ENCODE measurements at places on chromosomes 3 and 15.

DNA sequence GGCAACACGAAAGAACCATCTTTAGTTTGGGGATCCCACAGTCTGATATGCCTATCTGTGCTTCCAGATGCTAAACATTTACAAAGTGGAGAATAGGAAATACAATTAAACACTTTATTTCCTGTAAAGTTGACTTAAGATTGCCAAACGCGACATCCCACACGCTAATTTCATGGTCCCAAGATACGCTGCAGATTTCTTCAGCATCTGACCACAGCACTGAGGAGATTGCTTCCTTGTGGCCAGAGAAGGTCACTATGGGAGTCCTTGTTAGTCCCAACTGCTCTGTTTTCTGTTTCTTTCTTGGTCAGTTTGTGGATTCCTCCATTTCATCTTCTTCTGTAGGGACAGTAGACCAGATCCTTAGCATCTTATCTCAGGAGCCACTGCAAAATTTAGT is 43.3 kb downstream of the ASB7 start:
- no peak for DNase-seq

- no peak for DNase-seq
These were observed 9.6 kb downstream of the GALK2 start for GRCh38 chr15:49179433-49180190.

GRCh38 chr15:70095408-70096214 is 2.1 kb downstream of the TLE3 start:
- no peak for DNase-seq

- peak; percentile 53 for DNase-seq
These were observed 124.8 kb upstream of the PTX3 start for GRCh38 chr3:157311633-157312375.

GRCh38 chr15:47412802-47413201 is 304.5 kb upstream of the SEMA6D start:
- DNase-seq, result no peak

- no peak for DNase-seq
These were observed 36.7 kb downstream of the IGF1R start for GRCh38 chr15:98684995-98685525.

DNA sequence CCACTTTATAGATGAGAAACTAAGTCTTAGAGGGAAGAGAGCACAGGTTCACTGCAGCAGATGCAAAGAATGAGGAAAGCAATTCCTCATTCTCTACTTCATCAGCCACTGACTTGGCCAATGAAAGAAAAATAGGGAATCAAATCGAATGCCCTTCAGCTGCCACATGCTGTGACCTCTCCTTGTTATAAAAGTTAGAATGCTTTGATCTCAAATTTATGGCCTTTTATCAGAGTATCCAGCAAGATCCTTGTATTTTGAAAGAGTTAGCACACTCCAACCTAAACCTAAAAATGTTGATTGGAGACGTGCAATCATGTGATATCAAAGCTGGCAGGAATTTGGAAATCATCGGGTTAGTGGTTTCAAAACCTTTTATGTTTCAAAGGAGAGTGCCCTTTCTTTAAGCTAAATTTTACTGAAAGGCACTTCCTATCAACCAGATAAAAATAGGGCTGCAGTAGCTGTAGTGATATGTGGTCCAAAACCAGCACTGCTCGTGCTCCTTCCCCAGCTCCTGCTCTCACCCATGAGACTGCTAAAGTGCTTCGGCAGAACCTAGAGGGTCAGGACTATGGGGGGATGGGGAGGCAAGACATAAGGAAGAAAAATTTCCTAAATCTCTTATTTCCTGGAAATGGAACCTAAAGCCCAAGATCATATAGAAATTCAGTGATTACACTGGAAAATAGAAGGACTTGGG is 617.0 kb downstream of the PYDC2 start:
- no peak for DNase-seq
